ENCODE measurements at places on chromosomes 7 and 10. TPM values are rescaled to one million over a fixed set of nuclear protein-coding genes. Genes with fewer than 3 reads are reported as not detected.

DNA sequence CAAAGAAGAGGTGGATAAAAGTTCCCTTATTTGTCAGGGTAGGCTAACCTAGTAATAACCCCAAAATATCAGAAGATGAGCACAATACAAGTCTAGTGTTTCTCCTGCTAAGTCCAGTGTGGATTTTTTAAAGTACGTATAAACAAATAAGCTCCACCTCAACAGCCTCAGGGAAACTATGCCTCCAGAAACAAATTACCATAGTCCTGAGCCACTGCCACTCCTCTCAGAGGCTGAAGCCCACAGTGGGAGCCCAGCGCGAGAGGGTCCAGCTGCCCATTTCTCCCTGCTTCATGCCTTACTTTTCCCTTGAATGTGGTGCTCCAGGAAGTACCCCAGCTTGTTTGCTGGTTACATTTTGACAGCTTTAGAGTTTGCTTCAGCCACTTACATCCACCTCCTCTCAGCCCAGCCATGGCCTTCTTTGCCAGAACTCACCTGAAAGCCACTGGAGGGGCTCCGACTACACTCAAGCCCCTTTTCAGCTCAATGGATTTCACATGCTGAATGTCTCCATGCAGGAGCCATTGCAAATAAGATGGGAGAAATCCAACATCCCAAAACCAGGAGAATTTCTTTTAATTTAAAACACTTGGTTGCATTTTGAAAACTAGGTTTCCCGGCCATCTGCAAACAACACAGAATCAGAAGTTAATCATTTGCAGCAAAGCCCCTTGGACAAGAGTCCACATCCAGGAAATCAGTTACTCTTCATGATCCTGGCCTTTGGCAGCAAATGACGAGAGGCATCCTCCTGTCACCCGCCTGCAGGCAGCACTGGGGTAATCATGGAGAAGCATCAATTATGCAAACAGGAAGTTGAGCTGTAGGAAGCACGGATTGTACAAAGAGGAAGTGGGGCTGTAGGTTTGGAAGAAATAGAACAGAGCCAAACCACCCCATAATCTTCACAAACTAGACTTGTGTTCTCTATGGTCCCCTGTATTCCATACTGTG is 138.1 kb downstream of the HERPUD2 start:
- DNase-seq = no peak

DNA sequence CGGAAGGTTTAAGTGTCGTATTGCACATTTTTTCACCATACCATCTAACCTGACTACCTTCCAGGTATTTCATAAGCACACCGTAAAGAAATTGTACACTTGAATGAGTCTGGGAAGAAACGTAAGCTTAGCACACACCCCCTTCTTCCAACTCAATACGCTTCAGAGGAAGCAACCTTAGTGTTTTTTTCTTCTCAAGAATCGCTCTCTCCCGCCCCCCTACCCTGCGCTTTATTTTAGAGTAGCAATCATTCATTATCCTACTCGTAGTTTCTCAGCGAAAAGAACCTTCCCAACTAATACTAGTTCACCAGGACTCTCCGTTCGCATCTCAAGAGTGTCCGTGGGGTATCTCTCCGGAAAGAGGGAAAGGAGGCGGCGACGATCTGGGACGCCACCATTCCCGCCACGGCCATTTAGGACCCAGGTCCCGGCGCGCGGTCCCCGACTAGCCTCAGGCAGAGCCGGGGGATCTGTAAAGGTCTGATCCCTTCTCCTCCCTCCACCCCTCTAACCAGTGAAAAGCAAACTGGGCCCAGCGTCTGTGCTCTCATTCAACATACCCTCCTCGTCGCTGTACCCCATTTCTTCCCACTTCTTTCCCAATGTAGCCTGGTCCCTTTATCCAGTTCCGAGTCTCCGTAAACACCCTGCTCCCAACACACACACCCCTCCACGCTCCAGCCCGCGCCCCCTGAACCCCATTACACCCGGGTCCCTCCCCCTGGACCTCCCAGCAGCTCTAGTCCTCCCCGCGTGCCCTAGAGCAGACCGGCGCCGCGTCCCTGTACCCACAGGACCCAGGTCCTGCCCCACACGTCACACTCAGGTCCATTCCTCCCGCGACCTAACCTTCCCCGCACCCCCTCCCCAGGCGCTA is 16.0 kb downstream of the MYOZ1 start:
- DNase-seq = peak; percentile 54

- DNase-seq = peak; percentile 38
These were observed 11.3 kb upstream of the TSPAN15 start for GRCh38 chr10:69439813-69440506.

- no peak for DNase-seq
These were observed 164.2 kb downstream of the RNLS start for GRCh38 chr10:88418871-88419270.

GRCh38 chr10:77825965-77826364 is 100.6 kb downstream of the DLG5 start:
- DNase-seq = no peak

- no peak for DNase-seq
These were observed 30.6 kb downstream of the DRGX start for GRCh38 chr10:49365275-49365674.

DNA sequence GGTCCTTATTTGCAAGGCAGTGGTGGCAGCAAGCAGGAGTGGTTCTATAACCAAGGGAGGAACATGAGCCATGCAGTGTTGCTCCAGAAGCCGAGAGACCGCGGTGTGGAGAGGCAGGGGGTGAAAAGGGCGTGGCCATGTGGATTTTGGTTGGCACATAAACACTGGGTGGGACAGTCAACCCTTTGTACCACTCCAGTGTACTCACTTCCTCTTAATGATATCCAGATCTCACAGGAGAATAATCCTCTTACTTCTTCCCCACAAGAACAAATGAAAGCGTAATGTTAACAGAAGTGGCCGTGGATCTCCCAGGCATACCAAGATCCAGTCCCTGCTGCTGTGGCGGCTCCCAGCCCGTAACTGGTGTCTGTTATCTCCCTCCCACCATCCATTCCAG is 42.4 kb downstream of the XRCC2 start:
- no peak for DNase-seq

DNA sequence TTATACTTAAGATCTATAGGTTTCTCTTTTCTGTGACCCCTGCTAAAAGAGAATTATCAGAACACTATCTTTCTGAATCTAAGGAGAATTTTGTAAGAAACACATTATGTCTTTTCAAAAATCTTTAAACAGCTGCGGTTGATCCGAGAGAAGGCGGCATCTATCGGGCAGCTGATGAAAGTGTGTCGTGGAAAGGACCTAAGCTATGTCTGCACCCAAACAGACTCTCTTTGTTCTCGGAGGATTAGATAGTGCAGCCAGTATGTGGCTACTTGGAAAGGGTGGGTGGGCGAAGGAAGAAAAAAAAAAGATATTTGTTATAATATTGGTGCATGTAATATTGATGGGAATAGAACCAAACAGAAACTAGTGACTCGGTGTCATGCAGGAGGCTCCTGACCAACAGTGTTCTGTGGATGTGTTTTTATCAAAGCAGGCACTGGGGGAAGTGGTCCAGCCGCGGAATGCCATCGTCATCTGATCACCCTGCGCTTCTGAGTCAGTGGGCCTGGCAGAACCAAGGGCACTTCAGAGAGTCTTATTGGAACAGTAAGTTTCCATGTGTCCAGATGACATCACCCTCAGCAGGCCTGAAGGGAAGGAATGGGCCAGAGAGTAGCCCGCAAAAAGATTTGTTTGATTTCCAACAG is 509.7 kb upstream of the AKR1E2 start:
- no peak for DNase-seq

GRCh38 chr10:8053446-8054243 is 843 bp upstream of the GATA3 start:
- peak; percentile 27 for DNase-seq

Gene CUBN
- 0.06 TPM for total RNA-seq

Gene FOXI2
- total RNA-seq = not detected

Gene FANK1
- total RNA-seq = 4.8 TPM

Gene WDR86
- 10.2 TPM for total RNA-seq

Gene SH2D4B
- not detected for total RNA-seq

Gene GIMAP7
- total RNA-seq = not detected

Gene SEMA3E
- 1.2 TPM for total RNA-seq

Gene ZNF736
- 0.81 TPM for total RNA-seq
